T-helper 17 cell (primary cell): ENCODE measurements at places on chromosomes 4 and X.

DNA sequence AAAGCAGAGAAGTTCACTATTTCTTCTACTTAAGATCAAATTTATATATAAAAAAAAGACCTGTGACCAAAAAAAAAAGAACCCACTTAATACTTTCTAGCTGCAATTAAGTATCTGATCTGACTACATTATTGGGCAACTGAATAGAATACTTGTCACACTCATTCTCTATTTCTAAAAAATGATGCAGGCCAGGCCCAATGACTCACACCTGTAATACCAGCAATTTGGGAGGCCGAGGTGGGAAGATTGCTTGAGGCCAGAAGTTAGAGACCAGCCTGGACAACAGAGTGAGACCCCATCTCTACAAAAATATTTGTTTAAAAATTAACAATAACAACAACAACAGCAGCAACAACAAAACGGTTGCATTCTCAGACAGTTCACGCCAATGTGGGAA, 108.8 kb upstream of the BMP2K start:
- DNase-seq: no peak

GRCh38 chrX:19775830-19776485, 111.4 kb downstream of the SH3KBP1 start:
- no peak for DNase-seq

GRCh38 chr4:182593402-182593801, 323.8 kb downstream of the DCTD start:
- DNase-seq: no peak

- DNase-seq: no peak
Measured at GRCh38 chr4:139191373-139191772, 14.4 kb upstream of the ELF2 start.

DNA sequence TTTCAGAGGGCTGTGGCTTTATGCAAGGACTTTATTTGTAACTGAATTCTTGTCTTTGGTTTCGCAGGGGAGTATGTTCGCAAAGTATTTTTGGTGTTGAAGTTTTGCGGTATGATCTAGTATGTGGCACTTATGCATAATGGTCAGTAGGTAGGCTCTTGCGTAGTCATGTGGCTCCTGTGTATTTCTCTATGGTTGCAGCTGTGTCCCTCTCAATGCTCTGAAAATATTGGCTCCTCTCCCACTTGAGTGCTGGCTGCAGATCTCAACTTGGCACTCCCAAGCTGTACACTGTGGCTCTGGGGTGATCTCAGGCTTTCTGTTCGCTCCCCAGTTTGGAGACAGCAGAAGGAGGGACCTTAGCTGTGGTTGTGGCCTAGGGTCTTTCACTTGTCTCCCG, 24.8 kb downstream of the ARMCX5 start:
- DNase-seq: no peak

- no peak for DNase-seq
Measured at GRCh38 chrX:31929366-31929765, 857.5 kb upstream of the FTHL17 start.

DNA sequence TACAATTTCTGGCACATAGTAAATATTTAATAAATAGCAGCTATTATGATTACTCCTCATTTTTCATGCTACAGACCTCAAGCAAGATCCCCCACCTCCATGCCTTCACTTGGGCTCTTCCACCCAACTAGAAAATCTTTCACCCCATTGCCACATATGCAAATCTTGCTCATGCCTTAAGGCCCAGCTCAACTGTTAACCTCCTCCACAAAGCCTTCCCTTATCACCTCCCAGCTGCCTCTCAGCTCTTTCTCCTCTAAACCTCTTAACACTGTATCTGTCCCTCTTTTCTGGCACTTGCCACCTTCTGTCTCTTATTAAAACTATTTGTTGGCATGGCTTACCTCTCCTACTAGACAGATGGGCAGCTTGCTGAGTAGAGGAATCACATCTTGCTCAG, 51.5 kb downstream of the PJA1 start:
- DNase-seq: no peak

- DNase-seq: no peak
Measured at GRCh38 chrX:46791927-46792809, 33.2 kb upstream of the SLC9A7 start.
